ENCODE measurements at places on chromosomes 5 and 9. TPM values are rescaled to one million over a fixed set of nuclear protein-coding genes. Genes with fewer than 3 reads are reported as not detected.

GRCh38 chr5:95961617-95962474 lies at the start of gene ELL2:
TSS of gene ELL2 (minus strand) at chr5:95961851. CDS start at chr5:95961721, 130 bp downstream.
- H3K36me3 ChIP-seq = peaks cover 4% of the 10 kb centered on the region
- peak within 1 kb of the TSS; percentile 93 for H3K27ac ChIP-seq
- H3K4me3 ChIP-seq = peak within 1 kb of the TSS; percentile 94
- H3K4me1 ChIP-seq = peaks cover 9% of the 10 kb centered on the region

GRCh38 chr9:111815285-111816070 lies 20.7 kb upstream of the SHOC1 start:
- no peak overlapping the region for H3K4me3 ChIP-seq
- no peak for DNase-seq
- no peak overlapping the region for H3K27ac ChIP-seq
- H3K27me3 ChIP-seq = no peaks in the 10 kb centered on the region
- no peaks in the 10 kb centered on the region for H3K36me3 ChIP-seq

DNA sequence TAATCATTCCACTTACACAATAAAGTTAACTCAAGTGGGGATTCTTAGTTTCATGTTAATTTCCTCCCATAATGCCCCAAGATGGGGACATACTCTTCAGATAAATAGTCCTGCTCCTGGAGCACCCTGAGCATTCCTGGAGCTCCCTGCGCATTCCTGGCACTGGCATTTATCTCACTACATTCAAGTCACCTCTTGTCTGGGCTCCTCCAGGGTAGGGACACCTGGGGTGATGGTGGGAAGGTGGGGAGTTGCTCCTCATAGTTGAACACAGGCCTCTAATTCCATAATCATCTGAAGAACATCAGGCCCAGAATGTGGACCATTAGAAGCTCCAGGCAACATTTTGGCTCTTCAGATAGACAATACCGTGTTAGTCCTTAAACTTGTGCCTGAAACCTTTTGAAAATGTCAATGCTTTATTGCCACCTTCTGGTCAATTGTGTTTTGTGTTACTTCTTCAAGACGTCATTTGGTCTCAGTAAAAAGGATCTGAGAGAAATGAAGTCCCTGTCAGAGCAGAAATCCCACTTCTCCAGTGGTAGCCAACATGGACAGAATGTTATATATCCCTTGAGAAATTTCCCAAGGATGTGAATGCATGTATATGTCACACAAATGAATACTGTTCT lies 14.2 kb upstream of the AGGF1 start:
- no peaks in the 10 kb centered on the region for H3K27me3 ChIP-seq
- H3K4me1 ChIP-seq = no peaks in the 10 kb centered on the region
- H3K27ac ChIP-seq = no peak overlapping the region
- no peak overlapping the region for H3K4me3 ChIP-seq
- no peaks in the 10 kb centered on the region for H3K36me3 ChIP-seq
- DNase-seq = peak; percentile 49

The LTC4S gene
- 2.9 TPM for polyA plus RNA-seq

The C9orf50 gene
- polyA plus RNA-seq = 0.33 TPM

The LIX1 gene
- 3.7 TPM for polyA plus RNA-seq
